ENCODE measurements at places on chromosomes 5 and 9.

GRCh38 chr9:116032683-116033440 lies 120.7 kb upstream of the PAPPA start:
- DNase-seq, result no peak

DNA sequence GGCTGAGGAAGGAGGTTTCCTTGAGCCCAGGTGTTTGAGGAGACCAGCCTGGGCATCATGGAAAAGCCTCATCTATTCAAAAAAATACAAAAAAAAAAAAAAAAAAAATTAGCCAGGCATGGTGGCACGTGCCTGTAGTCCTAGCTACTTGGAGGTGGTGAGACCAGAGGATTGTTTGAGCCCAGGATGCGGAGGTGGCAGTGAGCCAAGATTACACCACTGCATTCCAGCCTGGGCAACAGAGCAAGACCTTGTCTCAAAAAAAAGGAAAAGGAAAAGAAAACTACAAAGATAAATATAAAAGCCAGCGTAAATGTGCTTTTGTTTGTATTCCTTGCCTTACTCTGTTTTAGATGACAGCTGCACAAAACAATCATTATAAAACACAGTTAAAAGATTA lies 2249.2 kb upstream of the C9orf72 start:
- DNase-seq, result no peak

GRCh38 chr9:1018121-1018520 lies 32.0 kb upstream of the DMRT2 start:
- no peak for DNase-seq

- DNase-seq, result no peak
These were observed 8.4 kb upstream of the RGS3 start for GRCh38 chr9:113454914-113455761.

GRCh38 chr9:135249191-135249590 lies 161.7 kb downstream of the OLFM1 start:
- DNase-seq, result no peak

DNA sequence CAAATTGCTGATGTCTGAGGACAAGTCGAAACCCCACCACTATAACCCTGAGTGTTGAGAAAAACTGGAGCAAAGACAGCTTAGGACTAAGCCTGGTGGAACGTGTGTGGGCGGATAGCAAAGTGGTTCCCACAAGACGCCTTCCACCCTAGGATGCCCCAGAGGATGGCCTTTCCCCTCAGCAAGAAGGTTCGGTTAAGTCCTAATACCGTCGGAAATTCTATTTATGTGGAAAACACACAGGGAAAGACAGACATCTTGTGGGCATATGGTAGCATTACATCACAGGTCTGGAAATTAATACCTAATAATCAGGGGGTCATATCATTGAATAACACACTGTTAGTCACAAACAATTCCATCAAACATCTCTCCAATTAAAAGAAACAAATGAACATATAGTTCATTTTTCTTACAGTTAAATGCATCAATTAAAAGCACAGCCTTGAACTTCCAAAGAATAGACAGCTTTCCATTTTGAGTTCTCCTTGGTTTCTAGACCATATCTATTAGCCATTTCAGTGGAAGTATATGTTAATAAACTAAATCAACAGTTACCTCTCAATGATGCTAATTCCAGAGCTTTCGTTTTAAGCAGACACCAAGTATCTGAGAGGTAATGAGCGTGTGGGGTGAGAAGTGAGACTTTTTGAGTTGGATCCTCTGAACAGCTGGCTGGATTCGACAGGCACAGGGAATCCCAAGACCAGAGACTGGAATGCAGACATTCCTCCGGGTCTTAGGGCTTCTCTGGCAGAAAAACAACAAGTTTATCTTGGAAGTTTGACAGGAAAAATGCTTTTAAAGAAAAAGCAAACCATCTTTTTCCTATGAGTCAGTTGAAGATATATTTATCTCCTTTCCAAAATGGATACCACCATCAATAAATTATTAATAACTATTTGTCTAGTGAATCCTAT lies 2.9 kb upstream of the ICE1 start:
- peak; percentile 15 for DNase-seq

- DNase-seq, result no peak
These were observed 18.2 kb downstream of the HNRNPH1 start for GRCh38 chr5:179605026-179605833.

GRCh38 chr9:89095761-89096528 lies 82.7 kb downstream of the SHC3 start:
- no peak for DNase-seq

DNA sequence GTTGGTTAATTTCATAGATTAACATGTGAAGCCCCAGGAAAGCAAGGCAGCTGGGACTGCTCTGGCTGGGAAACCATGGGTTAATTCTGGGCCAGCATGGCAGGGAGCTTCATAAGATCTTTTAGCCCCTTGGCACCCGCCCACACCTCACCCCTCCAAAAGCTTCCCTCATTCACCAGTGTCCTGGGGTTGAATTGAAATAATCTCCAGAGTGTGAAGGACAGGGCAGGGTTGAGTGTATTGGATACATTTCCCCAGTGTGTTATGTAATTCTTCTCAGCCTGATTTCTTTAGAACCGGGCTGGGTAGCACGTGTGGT lies 19.4 kb downstream of the WNT8A start:
- DNase-seq, result no peak

- DNase-seq, result no peak
These were observed 29.7 kb downstream of the GABRP start for GRCh38 chr5:170813231-170813630.

GRCh38 chr9:37752642-37753488 lies 740 bp upstream of the TRMT10B start:
- no peak for DNase-seq

DNA sequence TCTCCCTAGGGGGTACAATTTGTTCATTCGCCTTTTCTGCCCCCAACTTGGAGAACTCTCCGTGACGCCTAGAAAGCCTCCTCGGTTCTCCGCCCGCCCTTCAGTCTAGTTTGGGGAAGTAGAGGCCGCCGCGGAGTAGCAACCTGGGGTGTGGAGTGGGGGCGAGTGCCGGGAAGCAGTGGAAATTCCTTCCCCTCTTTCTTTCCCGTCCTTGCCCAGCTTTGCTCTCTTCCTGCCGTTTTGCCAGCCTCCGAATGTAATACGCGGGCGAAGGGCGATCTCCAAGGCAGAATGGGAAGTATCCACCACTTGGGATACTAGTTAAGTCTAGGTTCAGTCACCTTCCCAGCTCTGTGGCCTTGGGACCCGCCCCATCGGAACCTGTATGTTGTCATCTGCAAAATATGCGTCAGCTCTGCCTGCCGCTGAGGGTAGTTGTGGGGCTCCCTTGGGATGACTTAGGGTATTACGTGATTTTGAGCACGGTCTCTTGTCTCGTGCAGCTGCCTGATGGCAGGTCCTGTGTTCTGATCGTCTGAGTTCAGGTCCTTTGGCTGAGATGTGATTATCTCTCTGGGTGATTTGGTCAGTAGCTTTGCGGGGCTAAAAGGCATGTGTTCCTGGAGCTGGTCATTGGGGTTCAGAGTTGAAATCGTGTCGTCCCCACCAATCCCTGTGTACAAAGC lies 724 bp downstream of the PAM start:
- DNase-seq, result peak; percentile 71

GRCh38 chr9:129006328-129007034 lies 21.6 kb downstream of the SH3GLB2 start:
- DNase-seq, result peak; percentile 86

- DNase-seq, result no peak
These were observed 2.6 kb downstream of the SLC22A5 start for GRCh38 chr5:132372127-132372526.

Data from head of caudate nucleus (tissue), 42 donors.